Stimulated activated CD8-positive, alpha-beta memory T cell treated with anti-CD3 and anti-CD28 coated beads, Interleukin-4, amount 100 ng/mL, for 4 hours (primary cell): ENCODE measurements at places on chromosomes 7 and 10.

GRCh38 chr10:117399341-117400196 is 24.3 kb upstream of the PDZD8 start:
- no peak for DNase-seq

DNA sequence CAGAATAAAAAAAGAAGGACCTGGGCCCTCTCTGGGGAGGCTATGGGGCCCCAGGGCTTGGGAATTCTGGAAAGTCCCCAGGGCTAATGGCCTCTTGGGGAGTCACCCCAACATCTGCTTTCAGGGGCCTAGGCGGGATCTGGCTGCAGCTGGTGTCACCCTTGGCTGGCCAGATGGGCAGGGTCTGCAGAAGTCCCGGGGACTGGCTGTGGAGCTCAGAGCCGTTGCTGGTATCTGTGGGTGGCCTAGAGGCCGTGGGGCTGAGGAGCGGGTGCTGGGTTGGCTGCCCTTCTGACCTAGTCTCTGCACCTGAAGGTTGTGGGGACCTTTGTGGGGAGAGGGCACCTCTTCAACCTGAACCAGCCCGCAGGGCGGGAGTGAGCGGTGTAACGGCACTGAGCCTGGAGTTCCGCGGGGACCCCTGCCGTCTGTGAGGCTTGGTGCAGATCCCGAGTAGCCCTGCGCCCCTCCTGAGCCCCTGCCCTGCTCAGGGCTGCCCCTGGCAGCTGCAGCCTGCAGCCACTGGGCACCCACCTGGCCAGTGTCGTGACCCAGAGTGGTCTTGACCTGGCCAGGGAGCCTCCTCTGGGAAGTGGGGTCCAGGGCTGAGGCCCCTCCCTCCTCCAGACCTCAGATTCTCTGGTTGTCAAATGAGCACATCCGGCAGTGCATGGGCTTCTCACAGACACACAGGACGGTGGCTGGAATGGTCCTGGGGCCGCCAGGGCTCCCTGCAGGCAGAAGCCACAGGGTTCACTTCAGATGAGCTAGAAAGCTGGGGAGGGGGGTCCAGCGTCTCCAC is 51.5 kb downstream of the UNCX start:
- no peak for DNase-seq

- DNase-seq, result no peak
These were observed 97.5 kb downstream of the SKIDA1 start for GRCh38 chr10:21427804-21428481.

DNA sequence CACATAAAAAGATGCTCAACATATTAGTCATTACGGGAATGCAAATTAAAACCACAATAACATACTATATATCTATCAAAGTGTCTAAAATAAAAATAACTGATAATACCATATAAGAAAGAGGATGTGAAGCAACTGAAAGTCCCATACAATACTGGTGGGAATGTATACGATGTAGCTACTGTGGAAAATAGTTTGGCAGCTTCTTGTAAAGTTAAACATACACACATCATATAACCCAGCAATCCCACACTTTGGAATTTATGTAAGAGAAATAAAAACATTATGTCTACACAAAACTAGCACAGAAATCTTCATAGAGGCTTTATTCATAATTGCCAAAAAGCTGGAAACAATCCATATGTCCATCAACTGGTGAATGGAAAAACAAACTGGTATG is 10.5 kb upstream of the COMMD3 start:
- no peak for DNase-seq

DNA sequence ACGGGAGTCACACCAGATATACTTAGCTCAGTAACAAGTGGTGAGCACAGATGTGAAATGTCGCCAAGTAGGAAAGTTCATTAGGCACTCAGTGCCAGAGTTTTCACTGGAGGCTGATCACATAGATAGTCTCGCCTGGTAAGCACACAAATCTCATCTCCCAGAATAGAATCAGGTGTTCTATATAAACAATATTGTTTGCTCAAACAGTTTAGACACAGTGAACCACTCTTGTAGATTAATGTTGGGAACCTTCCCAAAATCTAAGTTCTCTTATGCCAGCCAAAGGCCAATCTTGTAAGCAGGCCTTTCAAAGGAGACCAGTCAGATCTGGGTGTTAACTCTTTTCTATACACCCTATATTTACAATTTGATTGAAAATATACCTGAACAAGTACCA is 716.5 kb upstream of the GRM3 start:
- no peak for DNase-seq

- no peak for DNase-seq
These were observed 24.7 kb downstream of the EXOC6 start for GRCh38 chr10:92873029-92873428.

DNA sequence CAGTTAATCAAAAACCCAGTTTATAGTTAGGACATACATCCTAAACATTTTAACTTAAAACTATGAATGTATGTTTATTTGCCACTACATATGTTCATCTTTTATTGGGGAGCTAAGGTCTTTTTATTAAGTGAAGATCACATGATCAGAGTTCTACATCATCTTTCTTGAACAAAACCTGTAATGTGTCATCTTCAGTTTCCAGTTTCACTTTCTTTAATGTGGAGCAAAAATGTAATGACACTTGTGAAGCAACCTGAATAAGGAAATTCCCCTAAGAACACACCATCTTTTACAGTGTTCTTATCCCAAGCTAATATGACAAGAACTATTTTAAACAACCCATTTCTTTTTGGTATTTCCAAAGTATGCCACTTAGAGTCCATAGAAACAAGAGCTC is 166.7 kb upstream of the BET1 start:
- no peak for DNase-seq

- DNase-seq, result no peak
These were observed 9.2 kb downstream of the IKZF5 start for GRCh38 chr10:122999347-122999746.

- DNase-seq, result no peak
These were observed 72.7 kb upstream of the NUPR2 start for GRCh38 chr7:56188823-56189346.

GRCh38 chr7:55187701-55188491 is 169.1 kb downstream of the EGFR start:
- no peak for DNase-seq

GRCh38 chr10:124012583-124012982 is 80.8 kb downstream of the CHST15 start:
- no peak for DNase-seq

- DNase-seq, result no peak
These were observed 87.8 kb downstream of the CHRM2 start for GRCh38 chr7:136956232-136956631.

GRCh38 chr7:31236868-31237267 is 103.7 kb downstream of the NEUROD6 start:
- DNase-seq, result no peak

GRCh38 chr7:93461350-93461749 is 113.2 kb downstream of the CALCR start:
- no peak for DNase-seq

DNA sequence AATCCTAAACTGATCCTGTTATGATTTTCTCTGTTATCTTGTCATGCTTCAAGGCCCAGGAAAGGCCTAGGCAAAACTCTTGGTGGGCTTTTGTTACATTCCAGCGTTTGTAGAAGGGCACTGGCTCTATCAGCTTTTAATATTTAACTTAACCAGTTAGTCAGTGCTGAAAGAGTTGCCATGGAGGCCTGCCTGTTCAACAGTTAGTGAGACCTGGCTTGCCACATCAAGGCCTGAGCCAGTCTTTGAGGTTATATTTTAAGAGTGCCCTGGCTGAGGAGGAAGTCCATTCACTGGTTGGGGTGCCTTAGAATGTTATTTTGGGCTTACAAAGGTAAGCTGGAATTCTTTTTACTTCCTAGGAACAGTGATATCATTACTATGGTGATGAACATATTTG is 144.1 kb upstream of the NRG3 start:
- DNase-seq, result no peak
